NCI-H1105 (cell line): ENCODE measurements at places on chromosomes 1 and 21.

DNA sequence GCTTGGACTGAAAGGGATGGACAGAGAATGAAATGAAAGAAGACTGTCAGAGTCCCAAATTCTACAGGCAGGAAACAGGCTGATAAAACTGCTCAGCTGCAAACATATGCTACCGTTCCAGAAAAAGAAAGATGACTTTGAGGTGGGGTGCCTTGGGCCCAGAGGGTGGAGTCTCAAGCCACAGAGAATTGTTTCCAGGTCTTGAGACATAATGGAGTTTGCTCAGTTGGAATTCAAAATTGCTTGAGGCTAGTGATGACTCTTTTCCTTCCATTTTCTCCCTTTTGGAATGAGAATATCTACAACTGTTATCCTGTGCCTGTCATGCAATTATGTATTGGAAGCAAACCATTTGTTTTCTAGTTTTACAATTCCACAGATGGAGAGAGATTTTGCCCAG lies 23.6 kb upstream of the PSEN2 start:
- DNase-seq, result no peak

- no peak for DNase-seq
Measured at GRCh38 chr1:234980645-234981396, 147.8 kb downstream of the TOMM20 start.

DNA sequence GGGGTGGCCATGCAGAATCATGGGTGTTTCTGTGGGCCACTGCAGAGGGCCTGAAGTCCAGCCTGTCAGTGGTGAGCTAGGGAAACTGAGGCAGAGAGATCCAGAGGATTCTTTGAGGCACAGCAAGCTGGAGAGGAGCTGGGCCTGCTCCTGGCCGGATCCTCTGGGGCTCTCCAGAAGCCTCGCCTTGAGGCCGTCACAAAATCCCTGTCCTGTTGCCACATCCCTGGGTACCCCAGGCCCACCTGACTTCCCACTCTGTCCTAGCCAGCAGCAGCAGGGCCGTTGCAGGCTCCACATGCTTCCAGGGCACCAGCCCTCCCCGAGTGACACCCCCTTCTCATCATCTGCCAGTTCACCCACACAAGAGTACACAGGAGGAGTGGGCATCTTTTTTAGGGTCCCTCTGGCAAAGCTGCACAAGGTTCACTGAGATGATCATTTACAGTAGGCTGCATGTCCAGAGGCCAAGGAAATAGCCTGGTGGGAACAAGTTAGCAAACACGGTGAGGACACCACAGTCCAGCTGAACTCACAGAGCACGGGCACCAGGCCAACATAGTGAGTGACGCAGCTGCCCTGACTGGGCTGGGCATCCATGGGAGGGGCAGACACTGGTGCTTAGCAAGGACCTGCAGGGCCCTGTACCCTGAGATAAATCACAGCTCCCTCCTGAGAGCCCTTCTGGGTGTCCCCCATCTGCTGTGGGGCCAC lies 25.1 kb upstream of the TSPEAR start:
- DNase-seq, result peak; percentile 62

GRCh38 chr1:218090459-218090858 lies 194.6 kb upstream of the RRP15 start:
- DNase-seq, result no peak

GRCh38 chr21:39675590-39675989 lies 62.9 kb downstream of the B3GALT5 start:
- DNase-seq, result no peak
